OCI-LY7 (cell line): ENCODE measurements at places on chromosomes 5 and 9.

GRCh38 chr5:59661954-59662615, 231.4 kb downstream of the PDE4D start:
- DNase-seq = peak; percentile 10

DNA sequence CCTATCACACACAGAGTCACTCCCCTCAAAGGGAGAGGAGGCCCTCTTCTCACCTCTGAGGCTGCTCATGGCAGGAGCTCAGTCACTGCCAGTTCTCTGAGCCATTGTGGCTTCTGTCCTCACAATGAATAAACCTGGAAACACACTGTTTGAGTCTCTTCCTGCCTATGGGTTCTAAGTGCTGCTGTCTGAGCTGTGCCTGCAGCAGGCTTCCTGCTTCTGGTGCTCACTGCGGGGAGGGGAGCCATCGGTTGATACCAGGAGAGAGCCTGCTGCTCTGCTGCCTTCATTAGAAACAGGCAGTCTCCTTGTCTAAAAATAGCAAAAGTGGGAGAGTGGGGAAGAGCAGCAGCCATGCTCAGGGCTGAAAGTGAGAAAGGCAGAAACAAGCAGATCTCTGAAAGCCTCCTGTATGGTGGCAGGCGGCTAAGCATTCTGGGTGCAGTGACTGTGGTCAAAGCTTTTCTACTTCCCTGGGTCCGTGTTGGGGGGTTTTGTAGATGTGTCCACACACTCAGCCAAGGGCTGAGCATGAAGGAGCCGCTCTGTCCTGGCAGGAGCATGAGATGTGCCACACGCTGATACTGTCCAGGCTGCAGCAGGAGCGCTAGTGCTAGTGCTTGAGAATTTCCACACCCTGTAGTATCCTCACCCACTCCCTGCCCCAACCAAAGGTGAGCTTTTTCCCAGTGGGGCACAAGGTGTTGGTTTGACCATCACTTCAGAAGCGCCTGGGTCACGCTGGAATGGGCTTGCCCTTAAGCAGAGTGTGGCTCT, 34.2 kb downstream of the PRKACG start:
- peak; percentile 63 for DNase-seq

DNA sequence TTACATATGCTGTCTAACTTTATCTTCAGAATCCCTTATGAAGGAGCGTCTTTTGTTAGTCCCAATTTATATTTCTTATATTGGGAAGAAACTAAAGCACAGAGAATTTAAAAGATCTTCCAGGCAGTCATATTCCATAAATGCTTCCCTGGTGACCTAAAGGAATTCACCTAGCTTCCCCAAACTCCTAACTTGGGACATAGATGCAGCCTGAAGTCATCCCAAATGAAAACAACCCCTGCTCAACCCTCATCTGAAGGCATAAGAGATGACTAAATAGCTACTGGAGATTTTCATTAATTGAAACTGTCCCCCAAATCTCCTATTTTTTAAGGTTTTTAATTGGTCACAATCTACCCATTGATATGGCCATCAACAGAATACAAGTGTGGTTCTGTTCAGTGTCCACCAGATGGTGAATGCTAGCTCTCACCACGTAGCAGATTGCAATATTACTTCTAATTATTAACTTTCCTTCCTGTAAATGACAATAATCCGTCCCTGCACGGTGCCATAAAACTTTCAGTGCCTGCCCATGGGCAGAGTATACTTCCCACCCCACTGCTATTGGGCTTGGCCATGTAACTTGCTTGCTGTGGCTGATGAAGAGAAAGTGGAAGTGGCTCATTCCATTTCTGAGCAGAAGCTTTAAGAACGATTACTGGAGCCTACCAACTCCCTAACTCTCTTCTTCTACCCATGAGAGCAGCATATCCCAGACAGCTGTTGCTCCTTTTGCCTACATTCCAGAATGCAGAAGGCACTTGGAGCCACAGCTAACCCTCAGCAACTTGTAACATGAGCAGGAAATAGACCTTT, 18.7 kb downstream of the PRUNE2 start:
- no peak for DNase-seq

DNA sequence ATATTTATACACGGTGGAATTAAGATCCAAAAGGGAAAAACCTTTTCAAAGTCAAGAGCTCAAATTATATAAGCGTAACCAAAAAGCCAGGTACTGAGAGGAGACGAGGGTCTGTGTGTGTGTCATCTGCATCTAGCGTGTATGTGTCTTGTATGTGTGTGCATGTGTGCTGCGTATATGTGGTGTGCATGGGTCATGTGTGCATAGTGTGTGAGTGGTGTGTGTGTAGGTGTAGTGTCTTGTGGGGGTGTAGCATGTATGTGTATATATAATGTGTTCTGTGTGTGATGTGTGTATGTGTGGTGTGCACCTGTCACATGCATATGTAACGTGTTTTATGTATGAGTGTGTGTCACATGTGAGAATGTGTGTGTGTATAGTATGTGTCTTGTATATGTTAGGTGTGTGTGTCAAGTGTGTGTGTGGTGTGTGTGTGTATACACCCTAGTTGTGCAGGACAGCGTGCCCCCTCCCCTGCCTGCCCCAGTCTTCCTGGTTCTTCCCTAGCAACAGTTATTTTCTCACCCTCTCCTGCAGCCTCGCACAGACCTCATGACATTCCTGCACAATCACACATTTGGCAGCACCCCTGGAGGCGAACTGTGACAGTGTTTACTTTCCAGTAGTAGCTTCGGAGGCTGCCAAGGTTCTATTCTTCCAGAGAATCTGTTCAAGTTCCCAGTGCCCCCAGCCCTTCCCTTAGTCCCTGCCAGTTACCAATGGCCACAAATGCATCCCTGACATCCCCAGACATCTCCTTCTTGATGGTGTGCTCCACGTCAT, 27.1 kb upstream of the TNIP1 start:
- DNase-seq = no peak

GRCh38 chr5:107636555-107636954, 34.2 kb downstream of the EFNA5 start:
- DNase-seq = no peak

- no peak for DNase-seq
These were observed 269.1 kb downstream of the RFX3 start for GRCh38 chr9:3256571-3257330.

- DNase-seq = no peak
These were observed 1581.2 kb upstream of the WWC1 start for GRCh38 chr5:166710271-166710670.

DNA sequence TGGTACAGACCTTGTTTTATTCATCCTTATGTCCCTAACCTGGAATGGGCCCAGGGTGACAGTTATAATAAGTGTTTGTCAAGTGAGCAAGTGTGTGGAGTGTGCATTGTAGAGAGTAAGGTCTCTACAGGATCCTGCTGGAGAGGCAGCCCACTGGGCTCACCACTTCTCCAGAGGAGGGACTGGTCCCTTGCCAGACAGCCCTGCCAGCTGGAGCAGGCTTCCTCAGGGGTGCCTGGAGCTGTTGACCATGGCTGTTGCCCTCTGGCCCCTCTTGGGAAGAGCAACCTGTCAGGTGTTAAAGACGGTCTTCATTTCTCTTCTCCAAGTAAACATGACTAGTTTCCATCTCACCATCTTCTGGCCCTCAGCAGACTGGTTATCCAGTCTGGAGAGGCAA, 20.0 kb downstream of the IRF1 start:
- DNase-seq = no peak

GRCh38 chr9:38287420-38287985, 105.0 kb upstream of the ALDH1B1 start:
- DNase-seq = no peak

DNA sequence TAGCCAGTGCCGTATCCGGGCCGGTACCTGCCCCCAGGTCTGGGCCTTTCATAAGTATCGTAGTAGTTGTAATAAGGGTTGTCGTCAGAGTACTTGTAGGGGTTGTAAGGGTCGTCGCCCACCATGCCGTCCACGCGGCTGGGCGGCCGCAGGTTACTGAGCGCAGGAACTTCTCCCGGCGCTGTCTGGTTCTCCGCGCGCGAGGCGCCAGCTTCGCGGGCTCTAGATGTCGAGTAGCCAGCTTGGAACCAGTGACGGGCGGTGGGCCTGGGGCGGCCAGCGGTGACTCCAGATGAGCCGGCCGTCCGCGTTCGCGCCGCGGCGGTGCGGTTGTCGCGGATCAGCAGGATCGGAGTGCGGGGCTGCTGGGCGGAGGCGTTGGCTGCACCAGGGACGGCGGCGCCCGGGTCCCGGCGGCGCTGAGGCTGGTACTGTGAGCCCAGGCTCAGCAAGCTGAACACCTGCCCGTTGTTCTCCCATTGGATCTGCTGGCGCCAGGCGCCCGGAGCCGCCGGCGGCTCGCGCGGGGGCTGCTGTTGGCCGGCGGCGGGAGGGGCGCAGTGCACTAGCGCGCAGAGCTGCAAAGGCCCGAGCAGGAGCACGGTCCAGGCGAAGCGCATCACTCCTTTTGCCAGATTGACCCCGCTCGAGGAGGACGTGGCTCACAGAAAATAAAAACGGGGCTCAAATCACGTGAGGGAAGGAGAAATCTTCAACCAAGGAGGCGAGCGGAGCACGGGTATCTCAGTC, 518 bp downstream of the LOX start:
- DNase-seq = no peak

DNA sequence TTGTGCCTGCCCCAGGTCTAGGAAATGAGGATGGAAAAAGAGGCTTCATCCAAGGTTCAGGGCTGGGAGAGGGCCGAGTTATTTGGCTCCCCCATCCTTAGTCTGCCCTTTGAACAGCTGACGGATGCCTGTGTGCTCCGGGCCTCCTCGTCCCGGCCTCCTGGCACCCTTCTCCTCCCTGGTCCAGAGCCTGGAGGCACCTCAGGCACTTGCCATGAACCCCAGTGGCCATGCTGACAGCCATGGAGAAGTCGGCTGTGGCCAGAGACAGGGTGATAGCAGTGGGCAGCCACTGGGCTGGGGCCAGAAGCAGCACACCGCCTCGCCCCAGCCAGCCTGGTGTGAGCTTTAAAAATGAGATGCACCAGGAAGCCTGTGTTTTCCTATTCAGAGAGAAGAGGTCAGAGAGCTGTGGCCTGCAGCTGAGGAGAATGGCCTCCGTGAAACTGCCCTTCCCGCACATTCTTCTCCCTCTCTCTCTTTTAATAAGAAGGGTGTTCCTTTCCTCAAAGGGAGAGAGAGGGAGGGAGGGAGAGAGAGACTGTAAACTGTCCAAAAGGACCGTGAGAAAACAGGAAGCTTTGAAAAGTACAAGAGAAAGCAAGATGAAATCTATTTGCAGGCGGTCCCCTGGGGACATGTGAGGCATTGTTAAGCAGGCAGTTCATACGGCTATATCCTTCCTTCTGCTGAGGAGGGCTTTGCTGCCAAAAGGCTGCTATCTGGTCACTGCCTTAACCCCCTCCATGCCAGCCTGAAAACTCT, 55.3 kb downstream of the ZNF366 start:
- DNase-seq = peak; percentile 67

- DNase-seq = no peak
These were observed 665.1 kb upstream of the COX7C start for GRCh38 chr5:85952680-85953079.

GRCh38 chr9:89492586-89492985, 5.3 kb downstream of the SEMA4D start:
- DNase-seq = no peak

- no peak for DNase-seq
These were observed 92.7 kb upstream of the RUSC2 start for GRCh38 chr9:35397216-35397698.

DNA sequence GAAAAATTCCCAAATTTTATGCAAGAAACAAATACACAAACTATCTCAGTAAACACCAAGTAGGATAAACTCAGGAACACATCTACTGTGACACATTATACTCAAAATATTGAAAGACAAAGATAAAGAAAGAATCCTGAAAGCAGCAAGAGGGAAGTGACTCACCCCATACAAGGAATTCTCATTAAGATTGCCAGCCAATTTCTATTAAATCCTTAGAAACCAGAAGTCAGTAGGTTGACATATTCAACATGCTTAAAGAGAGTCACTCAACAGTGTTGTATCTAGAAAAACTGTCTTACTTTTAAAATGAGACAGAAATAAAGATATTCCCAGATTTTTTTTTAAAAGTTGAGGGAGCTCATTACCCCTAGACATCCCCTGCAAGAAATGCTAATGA, 15.5 kb downstream of the SPATA31E1 start:
- no peak for DNase-seq

- DNase-seq = no peak
These were observed 90.3 kb upstream of the PALM2AKAP2 start for GRCh38 chr9:109689701-109690100.

DNA sequence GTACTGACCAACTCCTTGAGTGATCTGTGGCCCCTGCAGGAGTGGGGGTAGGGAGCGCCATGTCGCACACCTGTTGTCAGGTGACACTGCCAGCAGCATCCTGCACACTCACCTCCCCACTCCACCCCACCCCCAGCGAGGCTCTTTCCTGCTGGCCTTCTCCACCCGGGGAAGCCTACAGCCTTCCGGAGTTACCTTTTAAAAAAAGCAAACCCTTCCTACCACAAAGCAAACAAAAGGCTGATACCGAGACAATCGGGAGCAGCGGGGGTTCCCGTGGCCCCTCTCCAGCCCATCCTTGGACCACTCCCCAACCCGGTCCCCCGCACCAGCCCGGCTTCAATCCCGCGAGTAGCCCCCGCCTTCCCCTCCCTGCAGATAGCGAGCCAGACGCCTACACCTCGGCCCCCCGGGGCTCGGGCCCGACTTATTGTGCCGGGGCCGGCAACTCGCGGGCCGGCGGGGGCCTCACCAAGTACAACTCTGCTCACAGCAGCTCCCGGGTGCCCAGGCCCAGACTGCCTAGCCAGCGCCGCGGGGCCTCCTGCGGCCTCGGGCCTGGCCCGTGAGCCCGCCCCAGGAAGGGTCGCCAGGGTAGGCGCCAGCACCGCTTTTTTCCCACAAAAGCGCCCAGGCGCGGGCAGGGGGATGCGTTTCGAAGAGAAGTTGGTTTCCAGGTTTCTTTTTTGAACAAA, 724 bp downstream of the MACROH2A1 start:
- peak; percentile 70 for DNase-seq

GRCh38 chr5:82426464-82427154, 148.5 kb upstream of the RPS23 start:
- no peak for DNase-seq

- no peak for DNase-seq
These were observed 149.8 kb upstream of the FGF10 start for GRCh38 chr5:44538797-44539601.

DNA sequence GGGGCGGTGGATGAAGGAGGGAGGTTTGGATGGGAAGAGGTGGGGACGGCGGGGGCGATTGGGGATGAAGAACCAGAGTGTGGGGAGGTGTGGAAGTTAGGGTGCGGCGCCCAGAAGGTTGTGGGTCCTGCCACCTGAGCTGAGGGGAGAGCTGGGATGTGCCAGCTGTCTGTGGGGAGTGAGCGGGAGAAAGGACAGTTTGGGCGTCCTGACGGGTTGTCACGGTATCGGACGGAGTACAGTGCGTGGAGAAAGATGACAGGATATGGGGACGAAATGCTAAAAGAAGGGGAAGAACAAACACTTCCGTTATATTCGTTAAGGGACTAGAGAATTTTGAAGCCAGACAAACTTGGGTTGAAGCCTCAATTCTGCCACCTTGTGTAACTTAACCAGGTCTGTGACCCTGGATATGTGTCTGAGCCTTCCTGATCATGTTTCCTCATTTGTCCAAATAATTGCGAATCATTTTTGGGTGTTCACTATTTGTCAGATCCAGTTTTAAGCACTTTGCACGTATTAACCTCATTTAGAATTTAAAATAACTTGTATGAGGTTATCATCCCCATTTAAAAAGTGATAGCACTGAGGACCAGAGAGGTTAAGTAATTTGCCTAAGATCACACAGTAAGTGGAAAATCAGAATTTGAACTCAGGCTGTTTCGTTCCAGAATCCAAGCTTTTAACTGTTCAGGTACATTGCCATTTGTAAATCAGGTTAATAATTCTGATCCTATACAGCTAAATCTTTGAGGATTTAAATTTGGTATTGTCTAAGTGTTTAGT, 689 bp downstream of the CNTRL start:
- DNase-seq = peak; percentile 59
